ENCODE measurements at places on chromosomes 3 and 15.

- DNase-seq, result peak; percentile 64
Observed at GRCh38 chr3:159828542-159828943, 160.1 kb upstream of the IL12A start.

GRCh38 chr3:106013971-106014370 lies 145.2 kb upstream of the CBLB start:
- peak; percentile 57 for DNase-seq

- DNase-seq, result no peak
Observed at GRCh38 chr3:82053236-82053635, 291.8 kb upstream of the GBE1 start.

DNA sequence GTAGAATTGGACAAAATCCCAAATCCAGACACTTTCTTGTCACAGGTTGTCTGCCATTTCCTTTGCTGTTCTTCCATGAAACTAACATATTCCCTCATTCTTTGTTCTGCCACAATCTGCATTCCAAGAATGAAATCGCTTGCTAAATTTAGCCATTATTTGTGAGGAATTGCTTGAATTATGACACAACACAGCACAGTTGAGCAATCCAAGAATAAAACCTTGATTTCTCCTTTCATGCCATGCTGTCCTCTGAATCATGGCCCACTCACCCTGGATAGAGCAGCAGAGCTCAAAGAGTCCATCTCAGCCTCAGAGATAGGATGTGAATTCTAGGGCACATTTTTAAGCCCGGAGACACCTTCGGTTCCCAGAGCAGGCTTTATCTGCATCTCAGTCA lies 35.2 kb upstream of the GREM1 start:
- peak; percentile 93 for DNase-seq

GRCh38 chr3:152210697-152211096 lies 58.0 kb upstream of the MBNL1 start:
- DNase-seq, result no peak

- no peak for DNase-seq
Observed at GRCh38 chr15:98382139-98382538, 266.2 kb upstream of the IGF1R start.
